ENCODE measurements at places on chromosomes 16 and 17. TPM values are rescaled to one million over a fixed set of nuclear protein-coding genes. Genes with fewer than 3 reads are reported as not detected.

TMEM235 gene
- not detected for total RNA-seq

ZNF668 gene
- 9.8 TPM for total RNA-seq

IGSF6 gene
- not detected for total RNA-seq

ALDH3A1 gene
- 4.0 TPM for total RNA-seq

SLC13A2 gene
- total RNA-seq, result not detected

ACSM2A gene
- not detected for total RNA-seq
